ENCODE measurements at places on chromosomes 7 and 10.

- H3K36me3 ChIP-seq, result no peaks in the 10 kb centered on the region
- H3K27me3 ChIP-seq, result no peaks in the 10 kb centered on the region
- peaks cover 14% of the 10 kb centered on the region for H3K4me1 ChIP-seq
- no peak for DNase-seq
- no peak overlapping the region for H3K27ac ChIP-seq
- no peak overlapping the region for H3K4me3 ChIP-seq
Measured at GRCh38 chr7:76354981-76355730, 3.6 kb downstream of the YWHAG start.

DNA sequence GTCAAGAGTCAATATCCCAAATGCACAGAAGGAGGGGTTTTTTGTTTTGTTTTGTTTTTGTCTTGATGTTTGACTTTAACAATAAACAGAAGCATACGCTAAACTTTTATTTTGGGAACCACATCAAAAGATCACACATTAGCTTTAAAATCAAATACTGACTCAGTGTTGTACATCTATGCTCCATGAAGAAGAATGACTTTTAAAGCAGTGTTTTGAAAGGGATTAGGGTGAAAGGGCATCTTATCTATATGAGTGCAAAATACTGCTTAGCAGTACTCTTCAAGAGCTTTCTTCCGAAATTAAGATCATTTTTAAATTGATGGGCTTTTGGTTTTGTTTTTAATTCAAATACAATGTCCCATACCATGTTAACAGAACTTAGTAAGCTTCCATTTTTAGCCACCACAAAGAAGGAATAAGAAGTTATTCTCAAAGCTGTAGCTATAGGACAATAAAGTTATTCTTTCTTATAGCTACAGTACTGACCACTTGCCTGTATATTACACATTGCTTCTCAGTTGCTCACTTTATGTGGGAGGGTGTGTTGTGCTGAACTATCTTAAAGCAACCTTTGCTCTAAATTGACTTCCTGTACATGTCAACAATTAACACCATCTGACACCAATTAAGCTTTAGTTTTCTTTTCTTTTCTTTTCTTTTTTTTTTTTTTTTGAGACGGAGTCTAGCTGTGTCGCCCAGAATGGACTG lies 144.3 kb upstream of the KAT6B start:
- no peaks in the 10 kb centered on the region for H3K36me3 ChIP-seq
- H3K27ac ChIP-seq, result no peak overlapping the region
- DNase-seq, result no peak
- H3K4me1 ChIP-seq, result no peaks in the 10 kb centered on the region
- H3K4me3 ChIP-seq, result no peak overlapping the region

GRCh38 chr7:123327661-123328060 lies 127.9 kb upstream of the SLC13A1 start:
- H3K4me3 ChIP-seq, result no peak overlapping the region
- H3K4me1 ChIP-seq, result no peaks in the 10 kb centered on the region
- no peak for DNase-seq
- no peak overlapping the region for H3K27ac ChIP-seq

- H3K27me3 ChIP-seq, result peaks cover 53% of the 10 kb centered on the region
- H3K4me3 ChIP-seq, result no peak overlapping the region
- DNase-seq, result peak; percentile 18
Measured at GRCh38 chr7:19112274-19113001, 5.0 kb downstream of the TWIST1 start.

GRCh38 chr10:79380946-79381721 lies 33.9 kb downstream of the PPIF start:
- H3K36me3 ChIP-seq, result no peaks in the 10 kb centered on the region
- no peak overlapping the region for H3K27ac ChIP-seq
- no peak overlapping the region for H3K4me3 ChIP-seq
- no peaks in the 10 kb centered on the region for H3K27me3 ChIP-seq

DNA sequence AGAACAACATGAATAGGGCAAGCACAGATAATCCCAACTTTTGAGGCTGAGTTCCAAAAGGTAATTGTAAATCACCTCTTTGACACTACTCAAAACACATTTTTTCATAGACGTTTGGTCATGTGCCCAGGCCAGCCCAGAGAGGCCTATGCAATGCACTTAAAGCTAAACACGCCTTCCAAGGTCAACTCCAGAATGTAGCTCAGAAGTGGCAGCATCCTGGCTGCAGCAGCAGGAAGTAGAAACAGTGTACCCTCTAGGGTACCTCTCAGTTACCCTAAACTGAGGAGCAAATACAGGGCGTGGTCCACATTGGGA lies 58.7 kb downstream of the OSBPL3 start:
- DNase-seq, result no peak
- no peaks in the 10 kb centered on the region for H3K36me3 ChIP-seq
- no peaks in the 10 kb centered on the region for H3K27me3 ChIP-seq

- no peak overlapping the region for H3K27ac ChIP-seq
- no peaks in the 10 kb centered on the region for H3K27me3 ChIP-seq
- DNase-seq, result no peak
- H3K4me1 ChIP-seq, result no peaks in the 10 kb centered on the region
Measured at GRCh38 chr7:52423251-52423650, 612.2 kb upstream of the POM121L12 start.

GRCh38 chr7:104206841-104207240 lies 972 bp downstream of the ORC5 start:
- peaks cover 11% of the 10 kb centered on the region for H3K4me1 ChIP-seq
- H3K36me3 ChIP-seq, result peaks cover 10% of the 10 kb centered on the region
- no peaks in the 10 kb centered on the region for H3K27me3 ChIP-seq
- DNase-seq, result peak; percentile 15
- peak overlapping the region; percentile 87 for H3K4me3 ChIP-seq
- H3K27ac ChIP-seq, result no peak overlapping the region

DNA sequence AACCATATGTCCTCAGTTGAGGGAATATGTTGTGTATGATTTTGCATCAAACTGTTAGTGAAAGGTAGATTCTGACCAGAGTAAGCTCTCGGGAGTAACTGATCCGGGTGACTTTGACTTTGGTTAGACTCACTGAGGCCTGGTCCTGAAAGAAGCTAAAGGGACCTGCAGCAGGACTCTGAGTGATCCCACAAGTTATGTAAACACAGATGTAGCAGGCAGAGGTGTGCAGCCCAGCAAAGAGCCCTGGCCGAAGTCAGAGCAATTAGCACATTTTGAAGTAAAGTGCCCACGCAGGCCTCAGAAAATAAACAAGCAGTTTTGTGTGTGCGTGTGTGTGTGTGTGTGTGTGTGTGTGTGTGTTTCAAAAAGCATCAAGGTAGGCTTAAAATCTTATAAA lies 245.6 kb upstream of the FERD3L start:
- H3K4me3 ChIP-seq, result no peak overlapping the region
- no peak overlapping the region for H3K27ac ChIP-seq
- no peaks in the 10 kb centered on the region for H3K27me3 ChIP-seq
- no peaks in the 10 kb centered on the region for H3K36me3 ChIP-seq
- no peak for DNase-seq

All from kidney (tissue), 22 donors.